ENCODE measurements at places on chromosomes 6 and 20.

DNA sequence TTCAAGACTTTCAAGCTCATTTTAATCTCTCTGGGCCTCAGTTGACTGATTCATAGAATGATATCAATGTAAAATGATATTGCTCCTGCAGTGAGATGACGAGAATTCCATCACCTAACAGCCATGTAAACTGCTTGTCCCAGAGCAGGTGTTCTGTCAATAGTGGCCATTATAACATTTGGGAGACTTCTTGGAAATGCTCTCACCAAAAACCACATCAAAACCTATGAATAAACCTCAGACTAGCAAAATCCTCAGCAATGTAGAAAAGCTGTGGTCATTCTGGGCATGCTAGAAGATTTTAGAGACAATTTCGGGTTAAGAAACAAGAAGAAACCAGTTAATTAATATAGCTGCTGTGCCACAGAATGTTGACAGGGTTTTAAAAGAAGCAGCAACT, 225.4 kb downstream of the FRK start:
- DNase-seq: no peak

DNA sequence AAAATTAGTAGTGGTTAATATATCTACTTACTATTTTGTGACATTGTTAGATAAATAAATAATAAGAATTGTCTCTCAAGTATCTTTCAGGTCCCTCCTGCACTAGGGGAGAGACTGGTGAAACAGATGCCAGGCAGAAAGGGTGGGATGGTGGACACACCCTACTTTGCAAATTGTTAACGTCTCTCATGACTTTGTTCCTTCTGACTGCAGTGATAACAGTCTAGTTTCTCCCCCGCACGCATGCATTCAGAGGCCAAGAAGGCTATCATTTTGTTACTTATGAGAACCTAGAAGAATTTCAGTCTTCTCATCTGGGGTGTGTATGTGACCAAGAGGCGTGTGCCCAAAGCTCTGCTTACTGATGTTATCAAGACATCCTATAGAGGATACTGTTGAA, 152.3 kb downstream of the EDN1 start:
- no peak for DNase-seq

- DNase-seq: peak; percentile 37
Measured at GRCh38 chr20:43727980-43728590, 1.3 kb upstream of the GTSF1L start.

- DNase-seq: no peak
Measured at GRCh38 chr6:391559-392440, at the start of gene IRF4. TSS of gene IRF4 (plus strand) at chr6:391752. CDS start at chr6:393153, 1,401 bp downstream.

DNA sequence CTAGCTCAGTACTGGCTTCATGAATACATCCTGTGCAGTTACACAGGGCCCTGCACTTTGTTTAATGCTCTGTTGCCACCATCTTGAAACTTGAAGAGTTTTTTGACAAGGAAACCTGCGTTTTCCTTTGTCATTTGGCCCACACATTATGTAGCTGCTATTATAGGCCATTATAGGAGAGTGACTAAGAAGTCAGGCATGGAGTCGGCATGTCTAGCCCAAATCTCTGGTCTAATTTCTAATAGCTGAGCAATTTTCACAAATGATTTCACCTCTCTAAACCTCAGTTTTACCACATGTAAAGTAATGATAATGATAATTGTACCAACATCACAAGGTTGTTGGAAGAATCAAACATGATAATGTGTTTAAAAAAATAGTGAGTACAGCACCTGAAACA, 67.1 kb upstream of the MYLIP start:
- DNase-seq: peak; percentile 13

- no peak for DNase-seq
Measured at GRCh38 chr6:64774881-64775280, 932.1 kb downstream of the EYS start.

DNA sequence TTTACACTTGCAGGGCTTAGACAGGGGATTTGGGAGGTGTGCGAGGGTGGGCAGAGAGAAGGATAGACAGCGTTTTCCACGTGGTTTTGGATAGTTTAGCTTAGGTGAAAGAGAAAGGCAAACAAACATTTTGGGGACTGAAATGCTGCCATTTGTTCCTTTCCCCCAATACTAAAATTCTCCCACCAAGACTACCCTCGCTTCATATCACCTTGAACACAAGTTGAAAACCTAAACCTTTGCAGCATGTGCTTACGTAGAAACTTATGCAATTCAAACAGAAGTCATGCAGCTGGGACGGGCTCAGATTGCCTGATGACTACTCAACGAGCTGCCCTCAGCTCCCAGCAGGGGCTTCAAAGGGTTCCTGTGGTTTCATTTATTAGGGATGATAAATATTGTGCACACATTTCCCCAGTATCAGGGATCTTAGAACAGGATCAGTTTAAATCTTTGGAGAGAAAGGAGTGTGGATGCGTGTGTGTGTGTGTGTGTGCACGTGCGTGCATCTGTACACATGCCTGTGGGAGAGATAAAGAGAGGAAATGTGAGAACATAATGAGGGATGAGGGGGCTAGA, 77.3 kb downstream of the SLC22A23 start:
- DNase-seq: peak; percentile 17

DNA sequence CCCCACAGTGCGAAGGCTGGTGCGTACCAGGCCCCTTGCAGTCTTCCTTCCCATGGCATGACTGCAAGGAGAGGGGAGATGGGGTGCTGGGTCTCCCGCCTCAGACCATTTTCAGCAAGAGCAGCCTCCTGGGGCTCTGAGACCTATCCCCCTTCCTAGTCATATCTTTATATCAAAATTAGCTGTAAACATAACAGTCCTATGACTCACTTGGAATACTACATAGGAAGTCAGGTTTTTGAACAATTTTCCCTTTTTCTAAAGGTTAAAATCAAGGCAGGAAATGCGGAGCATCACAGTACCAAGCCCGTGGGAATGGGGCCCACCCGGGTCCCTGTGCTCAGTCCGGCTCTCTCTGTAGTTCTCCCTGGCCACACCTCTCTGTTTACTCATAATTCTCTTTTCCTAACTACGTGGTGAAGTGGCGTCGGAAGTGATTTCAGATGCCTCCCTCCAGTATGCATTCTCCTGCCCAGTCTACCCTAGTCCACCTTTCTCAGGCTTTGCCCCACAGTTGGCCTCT, 109.8 kb upstream of the TMEM170B start:
- no peak for DNase-seq

GRCh38 chr20:17971300-17972013, 2.6 kb downstream of the MGME1 start:
- peak; percentile 83 for DNase-seq

DNA sequence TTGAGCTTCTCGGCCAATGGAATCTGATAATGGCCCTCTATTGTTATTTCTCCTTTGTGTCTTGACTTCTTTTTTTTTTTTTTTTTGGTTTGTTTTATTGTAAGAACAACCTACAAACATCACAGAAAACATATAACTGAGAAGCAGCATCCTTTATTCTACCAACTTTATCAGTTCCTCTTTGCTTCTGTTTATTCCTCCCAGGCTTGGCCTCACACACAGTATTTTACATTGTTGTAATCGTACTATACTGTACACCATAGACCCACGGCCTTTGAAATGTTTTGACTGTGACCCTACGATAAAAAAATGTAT, 558 bp upstream of the CCDC167 start:
- no peak for DNase-seq

DNA sequence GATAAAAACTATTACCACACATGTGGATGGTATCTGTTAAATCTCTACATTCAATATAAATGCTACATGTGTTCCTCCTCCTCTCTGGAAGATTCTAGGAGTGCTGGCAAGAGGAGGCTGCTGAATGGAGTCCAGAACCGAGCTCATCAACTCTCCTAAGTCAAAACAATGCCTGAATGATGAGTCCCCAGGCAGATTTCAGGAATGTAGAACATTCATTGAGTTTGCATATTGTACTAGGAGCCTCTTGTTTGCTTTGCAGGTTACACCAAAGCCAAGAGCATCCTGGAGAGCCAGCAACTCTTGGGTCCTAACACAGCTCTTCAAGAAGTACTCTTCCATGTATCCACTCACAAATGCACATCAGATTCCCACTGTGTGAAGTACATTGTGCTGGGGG, 117.6 kb upstream of the UST start:
- DNase-seq: peak; percentile 11

- no peak for DNase-seq
Measured at GRCh38 chr6:17388365-17388764, 5.0 kb upstream of the CAP2 start.

DNA sequence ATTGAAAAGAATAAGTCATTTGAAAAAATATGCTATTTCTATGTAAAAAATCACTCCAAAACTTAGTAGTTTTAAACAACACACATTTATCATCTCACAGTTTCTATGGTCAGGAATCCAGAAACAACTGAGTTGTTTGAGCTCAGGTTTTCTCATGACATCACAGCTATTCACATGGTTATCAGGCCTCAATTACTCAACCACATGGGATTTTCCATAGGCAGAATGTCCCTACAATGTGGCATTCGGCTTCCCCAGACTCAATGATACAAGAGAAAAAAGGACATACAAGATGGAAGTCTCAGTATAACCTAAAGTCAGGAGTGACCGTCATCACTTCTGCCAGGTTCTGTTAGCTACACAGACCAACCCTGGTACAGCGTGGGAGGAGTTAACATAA, 3.4 kb upstream of the SLC35D3 start:
- DNase-seq: no peak

GRCh38 chr20:58054780-58055373, 173.6 kb downstream of the ANKRD60 start:
- DNase-seq: no peak

DNA sequence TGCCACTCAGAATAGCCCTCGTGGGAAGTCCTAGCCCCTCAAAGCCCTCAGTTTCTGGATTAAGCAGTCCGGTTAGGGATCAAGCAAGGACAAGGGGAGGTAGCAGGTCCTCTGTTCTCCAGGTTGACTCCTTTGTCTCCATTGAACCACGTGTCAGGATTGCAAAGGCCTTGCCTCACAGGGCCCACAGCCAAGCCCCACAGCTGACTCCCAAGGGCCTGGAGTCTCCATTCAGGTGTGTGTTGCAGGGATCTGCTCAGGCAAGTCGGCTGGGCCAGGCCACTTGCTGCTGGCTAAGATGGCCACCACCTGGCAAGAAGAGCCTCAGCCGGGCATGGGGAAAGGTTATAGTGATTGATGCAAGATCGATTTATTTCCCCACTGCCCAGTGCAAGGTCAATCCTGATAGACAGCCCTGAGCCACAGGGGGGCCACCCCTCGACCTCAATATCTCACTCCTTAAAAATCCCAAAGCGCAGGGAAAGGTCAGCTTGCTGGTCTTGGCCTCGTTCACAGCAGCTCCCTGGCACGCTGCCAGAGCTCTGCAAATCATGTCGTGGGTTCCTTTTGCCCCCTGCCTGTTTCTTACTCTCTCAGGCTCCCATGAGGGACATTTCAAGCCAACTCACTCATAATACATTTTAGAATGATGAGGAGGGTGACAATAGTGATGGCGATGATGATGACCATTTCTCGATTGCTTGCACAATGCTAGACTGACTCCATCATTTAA, 75.9 kb downstream of the EDN3 start:
- DNase-seq: no peak

DNA sequence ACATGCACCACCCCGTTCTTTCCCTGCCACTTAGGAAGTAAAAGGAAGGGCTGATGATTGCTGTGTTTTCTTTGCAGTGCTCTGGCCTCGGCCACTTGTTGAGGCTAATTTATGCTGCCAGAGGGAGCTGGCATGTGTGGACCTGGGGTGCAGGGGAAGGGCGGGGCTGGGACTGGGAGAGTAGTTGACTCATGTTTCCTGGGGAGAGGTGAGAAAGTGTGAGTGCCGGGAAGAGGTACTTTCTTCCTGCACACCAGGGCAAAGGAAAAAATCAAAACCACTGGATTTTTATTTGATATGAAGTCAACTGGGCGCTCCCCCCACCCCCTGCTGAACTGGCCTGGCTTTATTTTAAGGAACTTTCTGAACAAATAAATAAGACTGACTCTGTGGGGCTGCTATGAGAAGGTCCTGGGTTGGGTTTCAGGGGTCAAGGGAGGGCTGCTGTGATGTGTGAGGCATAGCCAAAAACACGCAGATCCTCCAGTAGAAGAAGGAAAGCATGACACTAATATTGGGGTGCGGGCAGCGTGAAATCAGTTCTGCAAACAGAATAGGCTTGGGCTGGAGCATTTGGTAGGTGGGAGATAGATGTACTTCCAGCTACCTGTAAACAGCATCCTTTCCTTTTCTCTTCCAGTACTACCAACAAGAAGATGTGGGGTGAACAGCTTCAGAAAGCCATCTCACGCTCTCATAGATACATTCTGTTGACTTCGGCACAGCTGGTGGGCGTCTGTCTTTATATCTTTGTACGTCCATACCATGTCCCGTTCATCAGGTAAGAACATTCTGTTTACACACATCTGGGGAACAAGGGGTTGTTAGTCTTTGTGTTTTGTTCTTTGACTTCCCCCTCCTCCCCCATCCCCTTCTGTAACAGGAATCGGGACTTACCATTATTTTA, 87.5 kb downstream of the SYNJ2 start:
- DNase-seq: peak; percentile 66

- peak; percentile 71 for DNase-seq
Measured at GRCh38 chr6:44456070-44456965, 68.8 kb downstream of the CDC5L start.

- no peak for DNase-seq
Measured at GRCh38 chr20:5171790-5172164, 45.0 kb downstream of the CDS2 start.

GRCh38 chr6:157620944-157621343, 202.1 kb upstream of the SNX9 start:
- DNase-seq: peak; percentile 14

- DNase-seq: peak; percentile 89
Measured at GRCh38 chr20:20593447-20594170, 118.8 kb downstream of the RALGAPA2 start.

- DNase-seq: no peak
Measured at GRCh38 chr6:31386977-31387376, 16.4 kb upstream of the MICA start.

- DNase-seq: no peak
Measured at GRCh38 chr6:169975286-169975685, 223.9 kb downstream of the ERMARD start.

GRCh38 chr20:31543966-31544598, 29.8 kb downstream of the HM13 start:
- peak; percentile 97 for DNase-seq

GRCh38 chr6:56381801-56382251, 134.4 kb upstream of the COL21A1 start:
- peak; percentile 64 for DNase-seq
